Activated naive CD8-positive, alpha-beta T cell treated with anti-CD3 and anti-CD28 coated beads, Interleukin-2, amount 10 ng/mL, durations not matched to agents 7 days and 5 days (primary cell): ENCODE measurements at places on chromosomes 5 and 9. TPM values are rescaled to one million over a fixed set of nuclear protein-coding genes. Genes with fewer than 3 reads are reported as not detected.

DNA sequence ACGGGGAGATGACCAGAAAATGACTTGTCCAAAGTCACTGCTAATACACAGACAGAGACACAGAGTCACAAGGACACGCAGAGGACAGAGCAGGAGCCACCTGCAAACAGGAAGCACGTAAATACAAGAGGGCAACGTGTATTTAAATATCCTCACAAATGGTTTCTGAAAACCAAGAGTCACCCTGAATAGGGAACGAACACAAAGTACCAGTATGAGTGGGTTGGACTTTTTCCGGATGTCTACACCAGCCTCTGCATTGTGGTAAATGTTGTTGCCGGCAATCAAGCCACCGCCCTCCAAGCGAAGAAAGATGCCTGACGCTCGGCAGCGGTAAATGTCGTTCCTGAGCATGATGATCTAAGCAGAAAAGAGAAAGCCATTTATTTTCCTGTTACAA lies 44.5 kb downstream of the FBXO10 start:
- H3K27me3 ChIP-seq: no peaks in the 10 kb centered on the region
- no peak overlapping the region for H3K27ac ChIP-seq
- peaks cover 2% of the 10 kb centered on the region for H3K4me1 ChIP-seq

DNA sequence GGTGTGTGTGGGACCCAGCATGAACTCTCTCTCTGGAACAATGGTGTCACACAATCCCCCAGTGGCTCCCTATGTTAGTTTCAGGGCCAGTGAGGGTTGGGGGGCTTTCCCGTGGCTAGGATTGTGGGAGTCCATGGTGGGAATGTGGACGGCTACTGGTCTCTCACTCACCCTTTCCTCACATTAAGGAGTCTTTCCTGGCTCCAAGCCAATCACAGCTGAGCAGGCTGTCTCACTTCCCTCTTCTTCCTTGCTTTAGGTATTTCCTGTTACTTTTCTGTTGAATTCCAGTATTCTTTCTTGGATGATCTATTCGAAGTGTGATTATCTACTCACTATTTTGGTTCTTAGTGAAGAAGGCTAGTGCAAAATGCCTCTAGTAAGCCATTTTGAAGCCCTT lies 324.4 kb upstream of the MPDZ start:
- no peak overlapping the region for H3K27ac ChIP-seq
- DNase-seq: no peak
- H3K36me3 ChIP-seq: no peaks in the 10 kb centered on the region
- H3K27me3 ChIP-seq: no peaks in the 10 kb centered on the region
- H3K4me1 ChIP-seq: no peaks in the 10 kb centered on the region

GRCh38 chr5:39197556-39197955 lies 21.8 kb downstream of the FYB1 start:
- H3K27ac ChIP-seq: peak overlapping the region; percentile 43
- H3K4me3 ChIP-seq: peak overlapping the region; percentile 80
- peaks cover 50% of the 10 kb centered on the region for H3K36me3 ChIP-seq
- DNase-seq: no peak
- peaks cover 42% of the 10 kb centered on the region for H3K4me1 ChIP-seq

STC2 gene
- total RNA-seq: 10.9 TPM

DNA sequence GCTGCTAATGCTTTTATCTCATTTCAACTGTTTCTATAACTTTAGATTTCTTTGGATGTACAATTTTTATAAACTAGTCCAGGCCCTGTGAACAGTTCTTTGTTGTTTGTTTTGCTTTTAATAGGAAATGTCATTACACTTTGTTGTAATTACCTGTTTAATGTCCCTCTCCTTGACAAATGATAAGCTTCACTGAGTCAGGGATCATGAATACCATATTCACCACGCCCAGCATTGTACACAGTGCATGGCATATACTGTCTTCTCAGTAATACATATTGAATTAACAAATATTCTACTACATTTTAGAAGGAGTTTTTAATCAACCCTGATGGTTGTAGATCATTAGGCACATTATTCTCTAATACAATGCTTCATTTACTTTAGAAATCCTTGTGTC lies 1105.0 kb downstream of the MAT2B start:
- no peaks in the 10 kb centered on the region for H3K36me3 ChIP-seq
- no peaks in the 10 kb centered on the region for H3K27me3 ChIP-seq

GRCh38 chr9:2863831-2864230 lies 19.9 kb upstream of the PUM3 start:
- no peaks in the 10 kb centered on the region for H3K36me3 ChIP-seq
- H3K27me3 ChIP-seq: peaks cover 14% of the 10 kb centered on the region
- no peak overlapping the region for H3K4me3 ChIP-seq
- no peak overlapping the region for H3K27ac ChIP-seq

ZBTB34 gene
- total RNA-seq: 10.5 TPM

DNA sequence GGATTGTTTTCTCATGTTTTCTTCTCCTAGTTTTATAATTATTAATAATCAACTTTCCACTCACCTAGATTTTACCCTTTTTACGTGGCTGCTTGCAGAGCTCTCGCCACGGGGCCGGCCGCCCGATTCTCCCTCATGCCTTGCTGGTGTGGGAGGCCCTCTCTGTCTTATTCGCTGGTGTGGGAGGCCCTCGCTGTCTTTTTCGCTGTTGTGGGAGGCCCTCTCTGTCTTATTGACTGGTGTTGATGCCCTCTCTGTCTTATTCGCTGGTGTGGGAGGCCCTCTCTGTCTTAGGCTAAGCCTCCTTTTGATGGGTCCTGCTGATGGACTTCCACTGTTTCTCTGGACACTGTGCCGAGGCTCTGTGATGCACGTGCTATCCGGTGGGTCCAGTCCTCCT lies 161.3 kb upstream of the IRX2 start:
- no peaks in the 10 kb centered on the region for H3K4me1 ChIP-seq
- DNase-seq: no peak
- no peak overlapping the region for H3K27ac ChIP-seq
- H3K36me3 ChIP-seq: no peaks in the 10 kb centered on the region
- peaks cover 3% of the 10 kb centered on the region for H3K27me3 ChIP-seq

DNA sequence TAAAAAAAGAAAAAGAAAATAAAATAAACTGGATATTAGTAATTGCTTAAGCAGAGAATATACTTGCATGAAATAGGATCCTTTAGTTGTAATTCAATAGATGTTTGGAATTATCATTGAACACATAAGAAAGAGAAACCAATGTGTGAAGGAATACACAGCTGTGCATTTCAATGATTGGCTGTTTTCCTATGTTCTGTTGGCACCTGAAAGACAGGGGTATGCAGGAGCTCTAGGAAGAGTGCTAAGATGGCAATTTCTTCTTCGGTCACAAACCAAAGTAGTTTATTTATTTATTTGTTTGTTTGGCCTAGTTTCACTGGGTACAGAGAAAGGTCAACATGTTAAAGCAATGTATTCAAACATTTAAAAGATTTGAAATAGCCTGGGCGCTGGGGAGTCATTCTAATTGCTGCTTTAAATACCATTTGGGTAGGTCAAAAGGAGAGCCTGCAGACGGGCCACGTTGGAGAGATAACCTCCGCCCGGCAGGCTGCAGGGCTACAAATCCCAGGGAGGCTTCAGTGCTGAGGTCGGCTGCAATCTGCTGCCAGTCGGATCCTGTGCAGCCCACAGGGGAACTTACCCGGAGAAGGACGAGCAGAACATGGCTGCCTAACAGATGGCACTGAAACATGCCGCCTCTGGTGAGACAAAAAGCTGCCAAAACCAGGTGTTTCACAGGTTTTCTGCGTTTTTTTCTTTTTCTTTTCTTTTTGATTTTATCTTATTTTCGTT lies 154.2 kb upstream of the TYRP1 start:
- no peaks in the 10 kb centered on the region for H3K27me3 ChIP-seq
- no peak overlapping the region for H3K4me3 ChIP-seq
- no peaks in the 10 kb centered on the region for H3K4me1 ChIP-seq
- H3K36me3 ChIP-seq: no peaks in the 10 kb centered on the region
- no peak for DNase-seq

GRCh38 chr5:157948738-157949410 lies 89.9 kb upstream of the CLINT1 start:
- no peaks in the 10 kb centered on the region for H3K36me3 ChIP-seq
- H3K4me3 ChIP-seq: peak overlapping the region; percentile 51
- no peak overlapping the region for H3K27ac ChIP-seq
- peaks cover 6% of the 10 kb centered on the region for H3K4me1 ChIP-seq
- peaks cover 6% of the 10 kb centered on the region for H3K27me3 ChIP-seq

GRCh38 chr9:84759300-84759750 lies 89.8 kb downstream of the NTRK2 start:
- H3K27ac ChIP-seq: peak overlapping the region; percentile 21
- no peaks in the 10 kb centered on the region for H3K27me3 ChIP-seq
- DNase-seq: no peak

- H3K36me3 ChIP-seq: no peaks in the 10 kb centered on the region
- H3K27ac ChIP-seq: no peak overlapping the region
- H3K27me3 ChIP-seq: no peaks in the 10 kb centered on the region
- no peaks in the 10 kb centered on the region for H3K4me1 ChIP-seq
- no peak overlapping the region for H3K4me3 ChIP-seq
Measured at GRCh38 chr5:146681585-146682105, 165.7 kb upstream of the GPR151 start.

DNA sequence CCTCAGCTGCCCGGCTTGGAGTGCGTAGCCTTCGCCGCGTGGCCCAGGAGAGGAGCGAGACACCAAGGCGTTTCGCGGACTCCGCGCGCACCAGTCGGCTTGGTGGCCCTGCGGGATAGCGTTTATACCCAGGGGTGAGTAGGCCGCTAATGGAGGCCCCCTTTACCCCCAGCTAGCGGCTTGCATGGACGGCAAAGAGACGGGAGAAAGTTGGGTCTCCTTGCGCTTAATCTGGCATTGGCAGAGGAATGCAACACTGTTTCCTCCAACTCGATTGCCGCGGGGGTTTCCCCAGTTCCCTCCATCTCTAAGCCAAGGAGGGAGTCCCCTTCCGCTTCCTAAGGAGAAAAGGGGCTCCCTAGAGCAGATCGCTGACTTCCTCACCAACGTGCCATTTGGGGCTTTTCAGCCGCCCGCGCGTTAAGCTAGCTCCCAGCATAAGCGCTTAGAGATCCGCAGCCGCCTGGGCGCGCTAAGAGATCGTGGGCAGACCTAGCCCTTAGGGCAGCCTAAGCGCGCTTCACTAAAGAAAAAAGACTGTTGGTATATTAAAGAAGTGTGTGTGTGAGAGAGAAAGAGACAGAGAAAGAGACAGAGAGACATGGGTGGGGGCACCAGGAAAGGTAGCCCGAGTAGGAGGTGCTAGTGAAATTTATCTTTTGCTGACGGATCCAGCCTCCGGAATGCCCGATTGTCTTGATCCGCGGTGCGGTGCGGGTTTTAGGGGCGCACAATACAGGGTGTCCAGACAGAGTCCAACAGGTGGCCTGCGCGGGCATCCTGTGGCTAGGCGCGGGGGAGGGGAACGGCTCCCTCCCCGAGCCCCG lies 597.9 kb upstream of the SGCD start:
- no peak overlapping the region for H3K4me3 ChIP-seq
- H3K27ac ChIP-seq: no peak overlapping the region
- DNase-seq: no peak
- no peaks in the 10 kb centered on the region for H3K4me1 ChIP-seq
- peaks cover 48% of the 10 kb centered on the region for H3K27me3 ChIP-seq

GRCh38 chr5:4384649-4385048 lies 755.5 kb upstream of the ADAMTS16 start:
- H3K27ac ChIP-seq: no peak overlapping the region
- no peak overlapping the region for H3K4me3 ChIP-seq
- no peak for DNase-seq
- H3K27me3 ChIP-seq: no peaks in the 10 kb centered on the region

DNA sequence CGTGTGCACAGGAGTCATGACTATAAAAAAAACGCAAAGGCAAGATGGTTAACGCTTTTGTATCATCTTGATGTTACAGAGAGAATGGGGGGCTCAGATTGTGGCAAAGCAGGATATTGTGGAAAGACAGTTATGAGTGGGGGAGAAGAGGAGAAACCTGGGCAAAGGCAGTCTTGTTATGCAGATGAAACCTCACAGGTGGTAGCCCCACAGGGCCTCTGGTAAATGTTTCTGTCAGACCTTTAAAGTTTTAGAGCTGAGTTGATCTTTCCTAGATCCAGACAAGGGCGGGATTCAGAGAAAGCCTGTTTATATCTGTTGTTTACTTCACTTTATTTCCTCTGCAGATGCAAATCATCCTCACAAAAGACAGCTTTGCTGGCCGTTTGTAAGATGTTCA lies 55.2 kb downstream of the C9orf85 start:
- H3K27me3 ChIP-seq: no peaks in the 10 kb centered on the region
- DNase-seq: no peak
- no peaks in the 10 kb centered on the region for H3K4me1 ChIP-seq

PCDHGA7 gene
- total RNA-seq: 0.28 TPM

- no peaks in the 10 kb centered on the region for H3K36me3 ChIP-seq
- no peak for DNase-seq
- no peak overlapping the region for H3K27ac ChIP-seq
- no peaks in the 10 kb centered on the region for H3K4me1 ChIP-seq
- no peak overlapping the region for H3K4me3 ChIP-seq
Measured at GRCh38 chr9:125986966-125987365, 239.8 kb downstream of the PBX3 start.
